ENCODE measurements at places on chromosomes 3 and 15.

DNA sequence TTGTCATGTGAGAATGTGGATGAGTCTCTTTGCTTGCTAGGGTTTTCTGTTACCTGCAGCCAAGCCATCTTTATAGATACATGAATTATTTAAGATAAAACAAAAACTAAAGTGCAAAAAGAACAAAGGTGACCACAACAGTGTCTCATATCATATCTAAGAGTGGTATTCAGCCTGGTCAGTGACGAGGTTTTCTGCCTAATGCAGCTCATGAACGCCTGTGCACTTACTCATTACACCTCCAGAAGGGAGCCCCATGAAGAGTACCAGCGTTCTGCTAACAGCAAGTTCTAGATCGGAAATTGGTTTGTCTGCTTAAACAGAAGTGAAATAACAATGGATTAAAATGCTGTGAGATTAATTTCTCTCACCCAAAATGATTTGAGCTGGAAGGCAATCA is 19.2 kb downstream of the PXYLP1 start:
- DNase-seq, result no peak

DNA sequence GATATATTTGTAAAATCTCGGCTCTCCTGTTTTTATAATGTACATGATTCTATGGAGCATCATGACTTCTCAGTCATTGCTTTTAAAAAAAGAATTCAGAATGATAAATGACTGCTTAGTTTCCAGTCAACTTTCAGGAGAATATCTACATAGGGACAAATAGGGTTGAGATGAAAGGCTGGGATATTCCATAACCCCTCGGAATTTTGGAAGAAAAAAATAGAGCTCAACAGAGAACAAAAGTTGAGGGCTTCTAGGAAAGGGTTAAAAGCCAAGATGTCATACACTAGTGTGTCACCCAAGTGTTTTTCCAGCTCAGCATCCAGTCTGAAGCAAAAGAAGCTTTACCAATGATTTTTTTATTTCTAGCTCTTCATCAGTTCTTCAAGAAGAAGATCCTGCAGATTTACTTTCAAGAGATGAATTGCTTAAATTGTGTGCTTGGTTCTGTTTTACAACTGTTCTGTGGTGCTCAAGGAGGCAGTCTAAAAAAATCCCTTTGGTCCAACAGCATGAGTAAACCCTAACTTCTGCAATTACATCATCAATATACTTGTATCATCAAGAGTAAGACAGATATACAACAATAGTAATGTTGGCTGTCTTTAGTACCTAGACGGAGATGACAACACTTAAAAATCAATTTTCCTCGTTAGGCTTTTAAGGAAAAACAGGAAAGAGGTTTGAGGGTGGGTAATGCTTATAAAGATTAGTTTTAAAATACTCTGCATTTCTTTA is 979 bp downstream of the UNC13C start:
- DNase-seq, result no peak

GRCh38 chr15:89359471-89360293 is 25.1 kb upstream of the POLG start:
- no peak for DNase-seq

- no peak for DNase-seq
Measured at GRCh38 chr15:67197364-67197695, 57.1 kb downstream of the AAGAB start.

DNA sequence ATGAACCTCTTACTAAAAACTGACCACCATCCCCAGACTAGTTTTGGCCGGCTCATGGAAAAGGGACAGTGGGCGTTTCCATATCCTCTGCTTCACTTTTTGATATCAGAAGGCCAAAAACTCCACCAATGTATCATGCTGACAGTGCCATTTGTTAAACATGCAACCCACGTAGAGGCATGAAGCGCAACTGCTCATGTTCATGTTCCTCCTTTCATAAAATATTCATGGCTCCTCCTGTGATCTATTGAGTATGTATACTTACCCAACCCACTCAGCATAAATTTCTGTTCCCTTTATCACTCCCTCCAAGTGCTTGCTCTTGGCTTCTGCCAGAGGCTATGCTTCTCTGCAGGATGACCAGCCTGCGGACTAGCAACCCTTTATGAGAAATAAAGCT is 58.7 kb upstream of the TGFBR2 start:
- no peak for DNase-seq

GRCh38 chr3:192915304-192915703 is 2.4 kb downstream of the MB21D2 start:
- DNase-seq, result no peak

DNA sequence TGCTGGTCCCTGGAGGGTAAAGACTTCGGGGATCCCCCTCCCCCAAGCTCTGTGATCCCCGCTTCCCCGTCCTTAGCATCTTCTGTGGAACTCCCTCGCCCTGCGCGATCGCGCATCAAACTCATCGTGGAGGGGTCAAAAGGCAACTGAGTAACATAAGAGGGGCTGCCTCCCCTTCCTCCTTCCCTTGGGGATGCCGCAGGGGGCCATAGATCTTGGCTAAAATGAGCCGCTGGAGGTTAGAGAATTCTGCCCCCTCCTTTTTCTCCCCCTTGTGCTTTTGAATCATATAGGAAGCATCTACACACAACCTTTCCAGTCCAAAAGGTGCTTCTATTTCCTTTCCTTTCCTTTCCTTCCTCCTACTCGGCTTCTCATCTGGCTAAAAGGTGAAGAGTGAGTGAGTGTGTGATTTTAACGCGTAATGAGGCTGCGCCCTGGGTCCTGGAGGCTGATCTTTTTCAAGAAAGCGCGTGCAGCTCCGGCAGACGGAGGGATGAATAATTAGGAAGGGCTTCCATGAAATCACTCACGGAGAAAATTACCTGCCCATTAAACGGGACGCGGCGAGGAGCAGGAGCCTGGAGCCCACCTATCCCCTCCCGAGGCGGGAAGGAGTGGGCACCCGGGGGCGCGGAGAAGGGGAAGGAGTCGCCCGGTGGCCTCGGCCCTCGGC is 831 bp upstream of the ROBO2 start:
- no peak for DNase-seq

DNA sequence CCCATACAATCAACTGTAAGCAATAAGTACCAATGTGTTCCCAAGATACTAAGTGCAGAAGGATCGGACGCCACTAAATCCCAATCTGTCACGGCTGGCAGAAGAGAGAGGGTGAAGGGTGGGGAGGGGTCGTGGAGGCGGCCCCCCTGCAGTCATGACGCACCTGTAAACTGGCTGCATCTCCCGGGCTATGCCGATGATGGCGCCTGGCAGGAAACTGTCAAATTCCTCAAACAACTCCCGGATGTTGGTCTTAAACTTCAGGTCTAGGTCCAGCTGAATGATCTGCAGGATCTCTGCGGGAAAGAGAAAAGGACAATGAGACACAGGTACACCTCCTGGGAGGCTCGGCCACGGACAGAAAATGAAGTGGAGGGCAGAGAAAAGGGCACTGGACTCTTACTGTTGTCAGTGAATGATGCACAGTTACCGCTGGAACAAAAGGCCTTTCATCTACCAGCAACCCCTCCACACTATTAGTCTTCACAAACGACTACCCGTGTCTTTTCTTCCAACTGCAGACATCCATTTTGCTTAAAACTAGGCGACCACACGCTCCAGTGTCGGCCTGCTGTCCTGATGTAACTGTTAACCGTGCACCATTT is 114.6 kb downstream of the XXYLT1 start:
- no peak for DNase-seq

- DNase-seq, result no peak
Measured at GRCh38 chr3:113404637-113405036, 36.7 kb downstream of the CFAP44 start.

- no peak for DNase-seq
Measured at GRCh38 chr3:156360963-156361362, 194.0 kb downstream of the SSR3 start.

DNA sequence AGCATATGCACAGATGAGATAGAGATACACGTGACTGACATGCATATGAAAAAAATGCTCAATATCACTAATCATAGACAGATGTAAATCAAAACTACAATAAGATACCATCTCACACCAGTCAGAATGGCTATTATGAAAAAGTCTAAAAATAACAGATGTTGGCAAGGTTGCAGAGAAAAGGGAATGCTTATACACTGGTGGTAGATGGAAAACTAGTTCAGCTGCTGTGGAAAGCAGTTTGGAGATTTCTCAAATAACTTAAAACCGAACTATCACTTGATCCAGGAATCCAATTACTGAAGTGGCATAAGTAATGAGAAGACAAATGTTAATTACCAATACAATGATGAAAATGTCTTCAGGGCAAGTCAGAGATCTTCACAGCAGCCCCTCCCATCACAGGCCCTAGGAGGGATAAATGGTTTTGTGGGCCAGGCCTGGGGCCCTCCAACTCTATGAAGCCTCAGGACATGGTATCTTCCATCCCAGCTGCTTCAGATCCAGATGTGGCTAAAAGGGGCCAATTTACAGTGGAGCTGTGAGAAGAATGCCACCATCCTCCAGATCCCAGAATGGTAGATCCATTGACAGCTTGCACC is 71.4 kb upstream of the PLSCR4 start:
- no peak for DNase-seq

- DNase-seq, result no peak
Measured at GRCh38 chr3:129622933-129623332, 16.5 kb upstream of the PLXND1 start.

GRCh38 chr3:158443632-158444031 is 127.4 kb upstream of the MLF1 start:
- DNase-seq, result no peak

- DNase-seq, result peak; percentile 15
Measured at GRCh38 chr3:32106929-32107362, 526 bp downstream of the GPD1L start.

DNA sequence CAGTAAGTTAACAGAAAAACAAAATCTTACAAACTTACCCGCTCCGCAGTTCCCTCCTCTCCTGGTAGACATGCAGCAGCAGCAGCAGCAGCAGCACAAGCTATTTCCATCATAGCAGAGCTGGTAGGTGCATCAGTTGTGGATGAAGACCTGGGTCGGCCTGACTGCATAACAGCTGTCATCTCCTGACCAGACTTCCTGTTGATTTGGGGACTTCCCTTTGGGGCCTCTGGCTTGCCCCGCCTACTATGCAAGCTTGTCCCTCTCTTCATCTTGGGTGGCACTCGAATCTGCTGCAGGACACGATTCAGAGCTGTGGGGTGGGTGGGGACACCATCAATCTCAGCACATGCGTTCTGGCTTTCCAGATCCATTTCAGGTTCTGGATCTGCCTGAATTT is 65.7 kb downstream of the TMCC1 start:
- no peak for DNase-seq

GRCh38 chr15:79433276-79433990 is 1.3 kb downstream of the MINAR1 start:
- no peak for DNase-seq

DNA sequence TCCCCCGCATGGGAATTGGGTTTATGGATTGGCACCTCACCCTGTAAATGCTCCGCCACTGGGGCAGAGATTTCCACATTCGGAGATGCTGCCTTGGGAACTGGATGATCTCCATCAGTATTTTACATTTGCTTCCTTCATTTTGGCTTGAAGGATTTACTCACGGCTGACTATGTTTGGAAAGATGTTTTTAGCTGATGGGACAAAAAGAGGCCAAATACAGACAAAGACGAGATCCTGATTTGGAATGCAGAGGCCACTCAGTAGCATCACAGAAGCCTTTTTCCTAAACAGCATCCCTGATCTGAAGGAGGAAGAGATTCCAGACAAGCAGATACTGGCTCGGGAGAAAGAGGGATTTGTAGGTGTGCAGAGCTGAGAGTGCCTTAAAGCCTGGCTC is 76.9 kb downstream of the MESD start:
- DNase-seq, result no peak

- no peak for DNase-seq
Measured at GRCh38 chr15:43966646-43967045, 139.8 kb downstream of the WDR76 start.

DNA sequence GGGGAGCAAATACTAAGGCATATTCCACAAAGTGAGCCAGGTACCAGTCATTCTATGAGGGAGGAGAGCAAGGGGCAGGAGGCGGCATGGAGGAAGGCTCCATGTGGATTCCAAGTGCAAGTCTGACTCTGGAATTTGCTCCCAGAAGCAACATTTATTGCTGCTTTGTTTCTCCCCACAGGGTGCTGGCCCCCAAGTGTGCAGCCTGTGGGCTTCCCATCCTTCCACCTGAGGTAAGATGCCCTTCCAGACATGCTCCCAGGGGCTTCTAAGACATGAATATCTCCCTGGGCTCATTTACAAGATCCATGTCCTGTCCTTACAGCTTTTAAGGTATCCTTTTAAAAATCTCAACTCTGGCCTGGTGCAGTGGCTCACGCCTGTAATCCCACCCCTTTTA is 15.9 kb upstream of the SACM1L start:
- no peak for DNase-seq

GRCh38 chr15:61130950-61131942 is 97.9 kb downstream of the RORA start:
- DNase-seq, result no peak

GRCh38 chr3:131655070-131655690 is 152.4 kb upstream of the MRPL3 start:
- DNase-seq, result no peak

- peak; percentile 36 for DNase-seq
Measured at GRCh38 chr3:132721479-132722164, 587 bp downstream of the NPHP3 start.

DNA sequence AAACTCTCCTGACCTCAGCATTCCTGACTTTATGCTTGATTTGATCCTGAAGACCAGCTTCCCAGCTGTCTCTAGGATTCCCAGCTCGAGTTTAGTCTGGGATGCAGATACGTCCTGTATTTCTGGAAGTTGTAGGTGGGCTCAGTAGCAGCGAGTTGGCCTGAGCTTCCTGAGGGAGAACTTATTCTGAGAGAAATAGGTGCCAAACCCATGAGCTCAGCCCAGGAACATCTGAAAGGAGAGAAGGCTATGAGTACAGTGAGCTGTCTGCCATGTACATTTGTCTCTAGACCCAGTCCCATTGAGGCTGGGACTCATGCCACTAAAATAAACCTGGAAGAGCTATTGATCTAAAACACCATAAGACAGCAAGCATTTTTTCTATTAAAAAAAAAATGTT is 36.6 kb upstream of the SLC9A9 start:
- no peak for DNase-seq

DNA sequence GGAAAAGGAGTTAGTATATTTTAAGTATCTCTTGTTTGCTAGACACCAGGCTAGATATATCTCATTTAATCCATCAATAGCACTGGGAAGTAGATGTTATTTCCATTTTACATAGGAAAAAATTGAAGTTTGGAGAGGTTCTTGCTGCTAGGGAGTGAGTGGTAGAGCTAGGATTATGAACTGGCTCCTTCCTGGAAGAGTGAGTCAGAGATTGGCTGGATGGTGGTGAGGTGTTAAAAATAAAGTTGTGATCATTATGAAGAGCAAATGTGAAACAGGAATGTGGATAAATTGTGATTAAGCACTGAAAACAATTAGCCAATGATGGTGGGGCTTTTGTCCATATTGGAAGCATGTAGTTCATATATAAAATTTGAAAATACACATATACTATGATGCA is 234.2 kb downstream of the WNT5A start:
- no peak for DNase-seq

- no peak for DNase-seq
Measured at GRCh38 chr15:43118829-43119228, 13.0 kb upstream of the UBR1 start.

Data from RWPE1 (cell line).